ENCODE measurements at places on chromosomes 7 and 10.

- no peak for DNase-seq
These were observed 38.1 kb downstream of the MICALL2 start for GRCh38 chr7:1421020-1421790.

DNA sequence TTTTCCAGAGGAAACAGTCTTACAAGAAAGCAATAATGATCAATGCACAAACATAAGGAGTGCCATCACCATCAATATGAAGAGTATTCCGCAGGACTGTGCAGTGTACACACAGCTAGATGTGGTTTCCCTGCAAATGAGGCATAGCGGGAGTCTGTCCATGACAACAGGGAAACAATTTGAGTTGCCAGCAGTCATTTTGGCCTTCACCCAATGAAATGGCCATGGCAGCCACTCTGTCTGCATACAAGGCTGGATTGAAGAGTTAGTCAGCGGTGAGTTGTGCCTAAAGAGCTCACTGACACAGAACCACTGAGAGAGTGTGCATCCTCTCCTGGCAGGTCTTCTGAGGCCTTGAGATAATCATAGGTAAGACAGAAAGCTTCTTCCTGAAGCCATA lies 303.3 kb downstream of the IPMK start:
- no peak for DNase-seq

GRCh38 chr7:22843681-22844309 lies 21.1 kb upstream of the TOMM7 start:
- DNase-seq = no peak

DNA sequence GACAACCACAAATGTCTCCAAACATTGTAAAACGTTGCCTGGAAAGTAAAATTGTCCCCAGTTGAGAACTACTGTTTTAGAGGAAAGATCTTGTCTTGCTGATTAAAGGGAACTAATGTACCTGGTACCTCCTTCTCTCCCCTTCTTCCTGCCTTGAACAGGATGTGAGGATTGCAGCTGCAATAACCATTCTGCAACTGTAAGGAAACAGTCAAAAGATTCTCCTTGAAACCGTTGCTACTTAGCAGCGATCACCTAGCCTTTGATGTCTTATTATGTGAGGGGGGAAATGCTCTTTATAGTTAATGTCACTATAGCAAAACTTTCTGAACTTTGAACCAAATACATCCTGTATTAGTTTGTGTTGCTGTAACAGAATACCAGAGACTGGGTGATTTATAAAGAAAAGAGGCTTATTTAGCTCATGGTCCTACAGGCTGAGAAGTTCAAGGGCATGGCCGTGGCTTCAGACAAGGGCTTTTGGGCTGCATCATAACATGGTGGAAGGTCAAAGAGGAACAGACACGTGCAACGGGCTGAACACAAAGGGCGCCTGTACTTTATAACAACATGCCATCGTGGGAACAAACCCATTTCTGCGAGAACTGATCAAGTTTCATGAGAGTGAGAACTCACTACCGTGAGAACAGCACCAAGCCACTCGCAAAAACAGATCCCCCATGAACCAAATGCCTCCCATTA lies 54.2 kb upstream of the PARD3 start:
- DNase-seq = no peak

DNA sequence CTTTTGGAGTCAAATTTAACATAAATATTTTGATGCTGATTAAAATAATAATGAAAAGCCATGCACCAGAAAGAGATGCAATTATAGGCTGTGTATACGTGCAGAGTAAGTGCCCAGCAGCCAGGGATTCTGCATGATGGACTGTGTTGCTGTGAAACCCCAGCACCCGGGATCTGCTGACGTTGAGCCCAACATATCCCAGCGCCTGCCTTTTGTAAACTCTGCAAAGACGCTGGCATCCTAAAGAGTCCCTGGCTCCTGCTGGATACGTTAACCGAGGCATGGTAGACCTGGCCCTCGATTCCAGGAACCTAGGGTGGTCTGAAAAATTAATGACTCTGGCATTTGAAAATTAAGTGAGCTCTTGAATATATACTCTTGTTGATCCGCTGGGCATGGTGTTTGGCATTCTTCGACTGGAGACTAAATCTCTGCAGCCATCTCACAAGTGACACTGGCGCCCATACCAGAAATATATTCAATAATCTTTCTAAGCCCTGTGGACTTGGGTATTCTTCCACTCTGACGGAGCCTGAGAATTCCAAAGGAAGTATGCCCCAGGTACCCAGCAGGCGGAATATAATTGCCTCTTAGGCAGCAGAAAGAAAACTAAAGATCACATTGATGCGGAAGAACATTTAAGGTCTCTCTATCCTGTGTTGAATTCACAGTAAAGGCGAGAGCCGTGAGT lies 191.2 kb upstream of the SH2B2 start:
- DNase-seq = no peak

- DNase-seq = no peak
These were observed 33.9 kb downstream of the ECHDC3 start for GRCh38 chr10:11776080-11776479.

- no peak for DNase-seq
These were observed 7.2 kb downstream of the DBNL start for GRCh38 chr7:44051611-44052220.

GRCh38 chr7:129774359-129774758 lies 162.8 kb downstream of the NRF1 start:
- no peak for DNase-seq

- DNase-seq = no peak
These were observed 133.6 kb upstream of the COL1A2 start for GRCh38 chr7:94261067-94261466.

- DNase-seq = no peak
These were observed 254.4 kb upstream of the SP4 start for GRCh38 chr7:21173436-21173835.

GRCh38 chr10:101643546-101643945 lies 51.4 kb downstream of the FBXW4 start:
- no peak for DNase-seq

- no peak for DNase-seq
These were observed 15.1 kb downstream of the PRSS2 start for GRCh38 chr7:142785841-142786250.

DNA sequence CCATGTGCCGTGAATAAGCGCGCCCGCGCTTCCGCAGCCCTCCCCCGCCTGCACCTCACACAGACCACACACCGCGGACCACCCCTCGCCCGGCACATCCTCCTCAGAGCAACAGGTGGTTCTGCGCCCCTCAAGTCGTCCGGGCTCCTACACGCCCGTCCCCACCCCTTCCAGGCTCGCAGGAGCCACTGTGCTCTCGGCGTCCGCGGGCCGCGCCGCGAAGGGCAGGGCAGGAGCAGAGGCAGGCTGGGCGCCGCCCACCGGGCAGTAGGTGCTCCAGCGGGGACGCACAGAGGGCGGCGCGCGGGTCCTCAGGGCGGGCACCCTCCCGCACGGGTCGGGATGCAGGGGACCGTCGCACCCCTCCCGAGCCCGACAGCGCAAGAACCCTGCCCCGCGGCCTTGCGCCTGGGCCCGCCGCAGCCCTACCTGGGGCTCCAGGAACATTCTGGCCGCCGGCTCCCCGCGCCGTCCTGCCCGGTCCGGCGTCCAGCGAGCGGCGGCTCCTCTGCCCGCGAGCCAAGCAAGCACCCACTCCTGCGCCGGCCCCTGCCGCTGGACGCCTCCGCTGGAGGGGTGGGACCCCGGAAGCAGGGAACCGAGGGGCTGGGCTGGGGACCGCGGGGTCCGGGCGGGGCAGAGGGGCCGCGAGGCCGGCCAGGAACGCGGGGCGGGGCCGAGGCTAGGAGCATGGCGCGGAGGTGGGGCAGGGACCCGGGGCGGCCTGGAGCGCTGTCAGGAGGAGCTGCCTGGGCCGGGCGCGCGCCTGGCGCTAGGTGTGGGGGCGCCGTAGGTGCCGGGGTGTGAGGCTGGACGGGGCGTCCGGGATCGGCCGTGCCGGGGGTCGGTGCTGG lies 37.4 kb downstream of the RASGEF1A start:
- peak; percentile 42 for DNase-seq

GRCh38 chr10:80686734-80687475 lies 149.2 kb downstream of the SH2D4B start:
- DNase-seq = no peak

GRCh38 chr10:89091496-89091895 lies 100.9 kb downstream of the FAS start:
- DNase-seq = no peak

GRCh38 chr7:117666031-117666430 lies 186.2 kb downstream of the CFTR start:
- DNase-seq = no peak

DNA sequence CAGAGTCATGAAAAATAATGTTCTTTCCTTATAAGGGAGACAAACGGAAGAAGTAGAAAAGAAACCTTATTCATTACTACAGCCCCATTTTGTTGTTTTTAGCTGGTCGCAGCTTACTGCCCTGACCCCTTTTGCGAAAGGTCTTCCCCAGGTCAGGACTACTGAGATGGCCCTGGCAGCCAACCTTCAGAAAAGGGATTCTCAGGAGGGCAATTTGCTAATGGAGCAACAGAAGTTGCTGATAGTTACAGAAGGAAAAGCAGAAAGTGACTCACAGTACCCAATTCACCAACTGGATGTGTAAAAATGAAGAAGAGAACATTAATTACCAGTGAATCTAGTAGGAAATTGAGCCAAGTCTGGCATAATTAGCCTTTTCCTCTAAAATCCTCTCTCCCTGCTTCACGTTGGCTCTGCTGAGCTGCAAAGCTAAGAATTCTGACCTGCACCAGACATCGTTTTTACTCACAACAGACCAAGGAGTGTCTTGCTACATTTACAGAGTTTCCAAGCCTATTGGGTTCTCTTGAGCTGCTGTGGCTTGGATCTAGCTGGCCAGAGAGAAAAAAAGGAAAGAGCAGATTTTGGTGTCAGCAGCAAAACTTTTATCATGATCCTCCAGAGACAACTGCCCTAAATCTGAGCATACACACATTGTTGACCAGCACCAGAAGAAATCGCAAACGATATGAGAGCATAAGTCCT lies 499.9 kb upstream of the FZD8 start:
- no peak for DNase-seq

DNA sequence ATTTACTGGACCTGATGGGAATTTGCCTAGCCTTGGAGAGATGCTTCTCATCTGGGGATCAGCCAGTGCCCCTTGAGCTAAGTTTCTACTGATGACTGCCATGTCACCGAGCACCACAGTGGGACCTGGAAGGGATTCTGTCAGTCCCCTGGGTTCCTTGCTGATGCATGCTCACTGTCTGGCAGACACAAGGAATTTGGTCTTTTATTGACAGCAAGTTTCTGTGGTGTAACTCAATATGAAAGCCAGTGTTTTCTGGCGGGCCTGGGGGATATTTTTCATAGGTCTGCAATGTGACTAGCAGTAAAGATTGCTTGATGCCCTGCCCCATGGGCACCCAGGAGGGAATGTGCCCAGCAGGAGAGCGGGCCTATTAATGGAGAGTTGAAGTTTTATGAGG lies 30.7 kb downstream of the MAP3K8 start:
- DNase-seq = no peak

DNA sequence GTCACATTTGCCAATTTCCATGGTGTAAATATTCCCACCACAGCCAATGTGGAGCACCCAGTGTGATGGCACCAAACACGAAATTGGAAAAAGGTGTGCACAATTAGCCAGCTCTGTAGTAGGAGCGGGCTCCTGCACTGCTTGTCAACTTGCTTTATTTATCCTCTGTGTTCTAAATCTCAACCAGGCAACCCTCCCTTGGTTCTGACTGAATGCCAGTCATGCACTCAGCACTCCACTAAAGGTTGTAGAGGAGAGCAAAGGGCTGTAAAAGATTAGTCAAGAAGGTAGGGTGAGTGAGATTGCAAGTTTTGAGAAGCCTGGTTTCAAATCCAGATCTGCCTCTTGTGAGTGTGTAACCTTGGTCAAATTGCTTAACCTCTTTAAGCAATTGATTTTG lies 71.5 kb upstream of the EGR2 start:
- DNase-seq = no peak

DNA sequence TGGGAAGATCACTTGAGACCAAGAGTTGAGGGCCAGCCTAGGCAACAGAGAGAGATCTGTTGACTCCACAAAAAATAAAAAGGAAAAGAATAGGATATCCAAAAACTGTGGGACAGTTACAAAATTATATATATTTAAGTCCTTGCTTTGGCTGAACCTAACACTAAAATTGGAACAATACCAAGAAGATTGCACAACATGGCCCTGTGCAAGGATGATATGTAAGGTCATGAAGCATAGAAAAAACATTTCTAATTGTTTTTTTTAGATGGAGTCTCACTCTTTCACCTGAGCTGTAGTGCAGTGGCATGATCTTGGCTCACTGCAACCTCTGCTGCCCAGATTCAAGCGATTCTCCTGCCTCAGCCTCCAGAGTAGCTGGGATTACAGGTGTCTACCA lies 139.0 kb downstream of the TPST1 start:
- DNase-seq = no peak

DNA sequence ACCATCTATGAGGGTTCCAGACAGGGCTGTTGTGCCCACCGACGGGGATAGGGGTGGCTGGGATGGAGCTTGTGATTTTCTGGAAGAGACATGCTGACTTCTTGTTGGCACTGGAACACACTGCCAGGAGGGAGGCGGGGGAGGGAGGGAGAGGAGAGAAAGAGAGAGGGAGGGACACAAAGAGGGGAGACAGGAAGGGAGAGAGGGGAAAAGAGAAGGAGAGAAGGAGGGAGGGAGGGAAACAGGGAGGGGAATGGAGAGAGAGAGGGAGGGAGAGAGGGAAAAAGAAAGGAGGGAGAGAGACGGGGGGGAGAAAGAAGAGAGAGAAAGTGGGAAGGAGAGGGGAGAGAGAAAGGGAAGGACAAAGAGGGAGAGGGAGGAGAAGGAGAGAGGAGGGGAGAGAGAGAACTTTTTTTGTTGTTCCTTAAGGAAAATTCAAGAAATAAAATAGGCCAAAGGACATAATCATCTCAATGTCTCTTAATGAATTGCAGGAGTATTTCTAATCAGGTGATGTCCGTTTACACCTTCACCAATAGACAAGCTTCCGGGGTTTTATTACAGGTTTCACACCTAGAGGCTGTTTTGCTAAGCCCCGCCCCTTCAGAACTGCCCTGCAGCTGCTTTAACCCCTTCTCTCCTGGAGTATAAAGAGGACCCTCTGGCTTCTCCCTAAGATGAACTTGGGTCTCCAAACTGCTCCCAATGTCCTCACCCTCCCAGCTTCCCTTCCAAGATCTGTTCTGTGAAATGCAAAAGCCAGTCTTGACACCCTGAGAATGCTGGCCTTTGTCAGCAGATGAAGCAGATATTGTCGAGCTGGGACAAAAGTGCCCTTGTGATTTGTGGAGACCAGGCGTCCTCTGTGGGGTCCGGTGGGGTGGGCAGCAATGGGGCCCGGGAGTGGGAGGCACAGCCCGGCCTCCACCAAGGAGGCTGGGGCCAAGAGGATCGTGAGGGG lies 82.0 kb upstream of the GTF2IRD1 start:
- no peak for DNase-seq

DNA sequence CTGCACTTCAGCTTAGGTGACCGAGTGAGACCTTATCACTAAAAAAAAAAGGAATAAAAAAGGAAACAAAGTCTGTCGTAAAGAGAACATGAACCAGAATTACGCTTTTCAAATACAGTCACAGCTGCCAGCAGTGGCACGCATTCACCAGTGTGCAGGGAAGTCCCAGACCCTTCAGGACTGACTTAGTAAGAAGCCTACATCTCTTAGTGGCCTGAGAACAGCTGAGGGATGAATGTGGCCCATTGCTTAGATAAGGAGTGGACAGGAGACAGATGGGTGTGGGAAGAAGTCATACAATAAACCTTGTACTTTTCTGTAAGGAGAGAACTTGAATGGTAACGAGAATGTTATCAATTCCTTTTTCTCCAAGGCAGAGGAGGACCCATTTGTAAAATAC lies 178.5 kb downstream of the JCAD start:
- DNase-seq = no peak
